Stimulated activated CD4-positive, alpha-beta T cell treated with anti-CD3 and anti-CD28 coated beads, Interleukin-1b, Interleukin-23, amount 100 ng/mL, for 1 hour (primary cell): ENCODE measurements at places on chromosomes 3 and 15.

DNA sequence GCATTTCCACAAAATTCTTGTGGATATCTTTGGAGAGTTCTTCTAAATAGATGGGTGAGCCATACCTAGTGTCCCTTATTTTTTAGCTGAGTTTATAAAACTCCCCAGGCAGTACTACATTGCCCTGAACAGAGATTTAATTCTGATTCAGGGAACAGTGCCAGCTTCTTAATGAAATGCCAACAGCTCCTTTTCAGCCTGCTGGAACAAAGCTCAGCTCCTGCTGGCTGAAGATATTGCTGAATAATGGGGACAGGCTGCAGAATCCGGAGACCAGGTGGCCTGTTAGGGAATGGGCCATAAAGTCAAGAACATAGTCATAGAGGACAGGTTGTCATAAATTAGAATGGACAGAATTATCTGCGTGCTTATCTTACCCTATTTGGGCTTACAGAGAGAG, 8.9 kb downstream of the HGD start:
- DNase-seq, result no peak

DNA sequence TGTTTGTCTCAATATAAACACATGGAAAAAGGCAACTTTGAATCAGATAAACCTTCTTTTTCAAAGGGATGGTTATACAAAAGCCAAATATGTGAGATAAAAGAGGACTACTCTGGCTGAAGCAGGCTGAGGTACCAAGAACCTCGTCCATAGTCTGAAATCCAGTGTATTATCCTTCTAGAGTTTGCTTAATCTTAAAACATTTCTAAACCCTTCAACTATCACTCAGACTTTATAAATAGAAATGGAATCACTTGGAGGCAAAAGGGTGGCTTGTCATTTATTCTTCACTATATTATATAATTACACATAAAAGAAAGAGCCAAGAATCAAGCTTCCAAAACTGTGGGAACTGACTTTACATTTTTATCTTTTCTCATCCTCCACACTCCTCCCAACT, 303.6 kb downstream of the PLCL2 start:
- no peak for DNase-seq

GRCh38 chr3:143445118-143445517, 325.5 kb downstream of the CHST2 start:
- no peak for DNase-seq

GRCh38 chr15:98326804-98327203, 321.5 kb upstream of the IGF1R start:
- DNase-seq, result no peak

GRCh38 chr3:157573780-157574378, 70.7 kb upstream of the VEPH1 start:
- DNase-seq, result no peak

DNA sequence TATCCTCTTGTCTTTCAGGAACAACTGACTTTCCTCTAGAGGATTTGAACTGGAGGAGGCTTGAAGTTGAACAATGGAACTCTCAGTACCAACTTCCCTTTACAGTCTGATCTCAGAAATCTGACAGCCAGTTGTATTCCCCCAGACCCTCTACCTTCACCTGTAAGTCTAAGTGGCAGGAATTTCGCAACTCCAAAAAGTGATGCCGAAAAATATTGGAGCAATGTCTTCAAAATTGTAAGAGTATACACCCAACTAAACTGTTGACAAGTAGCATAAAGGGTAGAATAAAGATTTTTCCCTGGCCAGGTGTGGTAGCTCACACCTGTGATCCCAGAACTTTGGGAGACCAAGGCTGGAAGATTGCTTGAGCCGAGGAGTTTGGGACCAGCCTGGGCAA, 69.1 kb upstream of the CFAP20DC start:
- DNase-seq, result no peak

GRCh38 chr15:70486012-70486411, 277.3 kb downstream of the UACA start:
- DNase-seq, result no peak

DNA sequence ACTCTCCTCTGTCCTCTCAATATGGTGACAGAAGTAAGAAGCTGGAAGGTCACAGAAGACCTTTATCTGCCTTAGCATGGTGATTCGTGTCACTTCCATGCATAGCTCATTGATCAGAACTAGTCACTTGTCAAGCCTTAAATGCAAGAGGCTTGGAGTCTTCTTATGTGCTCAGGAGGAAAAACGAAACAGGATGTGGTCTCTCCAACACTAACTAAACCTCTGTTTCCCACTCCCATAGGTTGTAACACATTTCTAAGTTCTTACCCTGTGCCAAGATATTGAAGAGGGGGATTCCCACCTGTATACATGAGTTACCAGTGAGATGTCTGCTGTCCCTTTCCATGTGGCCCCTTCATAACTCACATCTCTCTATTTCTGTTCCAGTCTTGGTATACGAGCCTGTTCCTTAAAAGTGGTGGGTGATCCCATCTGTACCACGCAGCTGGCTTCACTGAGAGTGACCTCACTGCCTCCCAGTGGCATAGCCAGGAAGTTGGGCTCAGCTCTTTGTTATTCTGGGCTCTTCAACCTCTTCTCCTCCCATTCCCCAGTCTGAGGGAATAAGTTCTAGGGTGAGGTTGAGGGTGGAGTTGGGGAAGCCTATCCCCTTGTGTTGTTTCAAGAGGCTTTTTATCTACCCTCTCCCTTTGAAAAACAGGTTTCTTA, 203.2 kb upstream of the PPP2R3A start:
- no peak for DNase-seq

GRCh38 chr3:77328690-77329089, 288.8 kb downstream of the ROBO2 start:
- DNase-seq, result no peak

GRCh38 chr3:159832024-159832423, 156.6 kb upstream of the IL12A start:
- DNase-seq, result no peak

DNA sequence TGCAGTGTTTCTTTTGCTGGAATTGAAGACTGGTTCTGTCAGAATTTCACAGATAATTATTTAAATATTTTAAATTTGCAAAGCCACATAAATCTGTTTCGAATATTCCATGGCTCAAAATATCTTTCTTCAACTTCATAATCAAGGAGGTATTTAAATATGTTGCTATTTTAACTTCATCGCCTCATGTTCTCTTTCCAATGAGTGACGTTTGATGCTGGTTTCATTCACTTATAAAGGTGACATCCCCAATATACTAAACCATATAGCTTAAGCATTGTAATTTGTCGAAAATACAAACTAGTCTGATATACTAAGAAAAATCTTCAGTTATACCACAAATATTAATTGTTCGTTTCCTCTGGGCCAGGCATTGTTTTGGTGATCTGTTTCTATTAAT, 22.5 kb downstream of the MBNL1 start:
- no peak for DNase-seq

DNA sequence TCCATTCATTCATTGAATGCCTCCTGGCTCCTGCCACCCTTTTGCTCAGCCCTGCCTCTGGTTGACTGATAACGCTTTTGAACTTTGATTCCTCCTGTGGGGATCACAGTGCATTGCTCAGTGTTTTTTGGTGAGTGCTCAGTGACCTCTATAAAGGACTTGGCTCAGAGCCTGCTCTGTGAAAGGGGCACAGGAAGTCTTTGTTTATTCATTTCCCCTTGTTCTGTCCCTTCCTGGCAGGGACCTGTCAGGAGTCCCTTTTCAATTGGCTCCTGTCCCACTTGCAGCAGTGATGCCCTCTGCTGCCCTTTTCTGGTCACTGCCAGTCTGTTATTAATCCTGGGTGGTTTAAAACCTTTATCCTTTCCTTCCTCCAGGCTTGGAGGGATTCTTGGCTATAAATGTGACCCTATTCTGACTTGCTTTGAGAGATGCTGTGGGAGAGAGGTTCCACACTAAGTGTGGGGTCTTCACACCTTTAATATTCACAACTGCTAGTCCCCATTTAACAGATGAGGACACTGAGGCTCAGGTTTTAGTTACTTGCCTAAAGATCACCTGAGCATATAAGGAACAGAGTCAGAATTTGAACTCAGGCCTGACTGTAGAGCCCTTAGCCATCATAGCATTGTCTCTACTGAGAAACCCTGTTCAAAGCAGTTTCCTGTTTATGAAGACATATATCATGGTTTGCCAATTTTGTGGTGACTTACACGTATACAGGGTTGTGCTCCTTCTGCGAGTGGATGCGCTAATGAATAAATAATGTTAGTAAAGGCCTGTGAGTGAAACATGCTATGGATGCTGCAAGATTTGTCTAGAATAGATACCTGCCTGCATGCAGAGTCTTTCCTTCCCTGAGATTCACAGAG, 23.2 kb upstream of the TATDN2 start:
- DNase-seq, result peak; percentile 45

DNA sequence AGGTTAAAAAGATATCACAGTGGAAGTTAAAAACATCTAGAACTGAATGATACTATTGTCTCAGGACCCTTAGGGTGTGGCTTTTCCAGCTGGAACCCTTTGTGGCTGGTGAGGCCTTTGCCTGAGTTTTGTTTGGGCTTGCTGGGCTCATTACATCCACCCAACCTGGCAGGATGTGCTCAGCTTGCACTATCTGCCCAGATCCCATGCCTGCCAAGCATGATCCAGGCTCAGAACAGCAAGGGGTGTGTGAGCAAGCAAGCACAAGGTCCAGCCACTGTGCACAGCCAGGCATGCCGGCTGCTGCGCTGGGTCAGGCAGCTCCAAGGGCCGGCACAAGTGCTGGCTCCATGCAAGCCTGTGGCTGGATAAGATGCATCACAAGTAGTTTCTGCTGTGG, 512.7 kb upstream of the CDIN1 start:
- DNase-seq, result no peak

DNA sequence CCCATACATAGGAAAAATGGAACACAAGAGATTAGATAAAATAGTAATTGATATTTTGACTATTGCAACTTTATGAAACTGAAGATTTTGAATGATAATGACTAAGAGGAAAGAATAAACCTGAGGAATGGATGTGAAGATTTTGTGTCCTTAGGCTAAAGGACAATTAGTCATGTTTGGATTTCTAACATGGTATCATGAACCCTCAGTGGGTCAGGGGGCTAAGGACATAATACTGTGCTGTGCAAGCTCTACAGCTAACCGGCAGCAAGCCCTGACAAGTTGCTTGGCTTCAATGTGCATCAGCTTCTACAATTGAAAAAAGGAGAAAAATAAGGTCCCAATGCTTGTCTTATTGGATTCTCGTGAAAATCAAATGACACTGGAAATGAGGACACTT, 491.0 kb downstream of the MECOM start:
- DNase-seq, result no peak

- DNase-seq, result peak; percentile 81
Measured at GRCh38 chr15:89017370-89018066, 70.7 kb upstream of the ABHD2 start.

DNA sequence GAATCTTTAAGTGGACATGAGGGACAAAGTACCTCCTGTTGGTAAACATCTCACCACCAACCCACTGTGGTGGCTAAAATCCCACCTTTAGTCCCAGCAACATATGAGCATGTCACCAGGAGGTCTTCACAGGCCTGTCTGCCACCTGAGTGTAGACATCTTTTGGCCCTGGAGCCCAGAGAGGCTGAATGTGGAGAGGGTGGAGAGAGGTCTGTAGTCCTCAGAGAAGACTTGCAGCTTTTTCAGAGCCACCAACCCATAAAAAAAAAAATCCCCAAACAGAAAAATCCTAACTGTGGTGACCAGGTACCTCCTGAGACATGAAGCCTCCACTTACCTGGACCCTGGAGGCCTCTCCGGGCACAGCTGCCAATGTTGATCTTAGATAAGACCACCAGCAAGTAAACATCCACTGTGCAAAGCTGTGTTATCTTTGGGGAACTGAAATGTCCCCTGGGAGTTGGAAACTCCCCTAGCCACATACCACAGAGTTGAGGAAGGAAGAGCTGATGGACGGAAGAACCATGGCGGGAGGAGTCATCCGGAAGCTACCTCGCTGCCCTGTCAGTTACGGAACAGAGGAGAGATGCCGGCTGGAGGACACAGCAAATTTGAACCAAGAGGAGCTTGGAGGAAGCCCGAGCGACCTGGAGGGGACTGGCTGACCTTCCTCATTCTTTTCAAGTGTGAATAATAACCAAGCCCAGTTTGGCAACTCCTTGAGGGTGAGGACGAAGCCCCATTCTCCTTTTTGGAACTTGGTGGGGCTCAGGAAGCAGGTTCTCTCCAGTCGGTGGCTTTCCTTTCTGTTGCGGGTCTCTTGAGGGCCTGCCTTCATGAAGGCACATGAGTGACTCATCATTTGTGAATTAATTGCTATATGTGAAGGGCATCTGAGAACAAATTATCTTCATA, at the start of gene GHRL:
Gene GHRL (minus strand): TSS at position 443 of the 915 bp plus-strand sequence. CDS start 2,767 bp downstream, outside the sequence.
- no peak for DNase-seq

GRCh38 chr3:158057666-158058065, 48.6 kb downstream of the SHOX2 start:
- no peak for DNase-seq

DNA sequence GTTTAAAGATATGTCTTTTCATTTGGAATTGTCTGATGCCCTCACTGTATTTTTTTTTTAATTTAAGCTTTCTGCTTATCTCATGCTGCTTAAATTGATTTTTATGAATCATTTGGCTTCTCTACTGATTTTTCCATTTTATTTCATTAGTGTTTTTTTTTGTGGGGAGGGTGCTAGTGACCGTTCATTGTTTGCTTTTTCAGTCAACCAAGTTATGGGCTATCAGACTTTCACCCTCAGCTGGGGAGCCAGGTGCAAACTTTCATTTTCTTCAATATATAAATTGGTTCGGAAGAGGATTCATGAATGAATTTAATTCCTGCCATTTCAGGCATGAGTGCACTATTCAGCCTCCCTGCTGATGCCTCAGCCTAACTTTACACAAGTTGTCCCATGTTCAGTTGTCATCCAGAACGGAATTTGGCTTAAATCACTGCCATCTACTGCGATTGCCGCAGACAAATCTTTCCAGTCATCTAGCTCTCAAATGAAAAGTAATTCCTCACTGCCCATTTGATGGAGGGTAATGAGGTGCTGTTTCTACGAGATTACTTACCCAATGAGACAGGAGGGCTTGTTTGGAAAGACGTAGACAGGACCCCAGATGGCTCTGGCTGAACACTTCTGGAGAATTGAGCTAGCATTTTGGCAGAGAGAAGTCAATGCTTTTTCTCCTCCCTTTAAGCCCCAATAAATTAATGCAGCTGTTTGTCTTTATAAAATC, 89.9 kb upstream of the RORA start:
- DNase-seq, result no peak

DNA sequence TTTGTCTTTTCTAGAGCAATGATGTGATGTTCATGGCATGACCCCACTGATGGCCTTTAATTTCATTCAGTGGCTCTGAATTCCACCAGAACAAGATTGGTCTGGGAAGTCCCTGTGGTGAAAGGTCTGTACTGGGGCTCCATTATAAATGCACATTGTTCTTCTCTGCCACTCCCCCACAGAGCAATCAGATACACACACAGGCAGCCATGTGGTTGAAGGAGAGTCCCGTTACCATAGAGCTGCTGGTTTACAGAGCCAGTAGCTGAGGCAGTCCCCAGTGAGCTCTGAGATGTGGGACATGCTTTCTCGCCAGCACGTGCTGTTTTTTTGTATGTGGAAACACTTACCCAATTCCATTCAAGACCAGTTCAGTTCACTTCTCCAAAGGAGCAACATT, 172.7 kb upstream of the TRIM42 start:
- DNase-seq, result no peak

GRCh38 chr15:60875681-60876080, 353.4 kb downstream of the RORA start:
- DNase-seq, result no peak
